ENCODE measurements at places on chromosomes 16 and 17.

- DNase-seq = no peak
Observed at GRCh38 chr17:40694584-40694983, 9.0 kb downstream of the KRT24 start.

- no peak for DNase-seq
Observed at GRCh38 chr17:71217769-71218168, 903.1 kb upstream of the SOX9 start.

DNA sequence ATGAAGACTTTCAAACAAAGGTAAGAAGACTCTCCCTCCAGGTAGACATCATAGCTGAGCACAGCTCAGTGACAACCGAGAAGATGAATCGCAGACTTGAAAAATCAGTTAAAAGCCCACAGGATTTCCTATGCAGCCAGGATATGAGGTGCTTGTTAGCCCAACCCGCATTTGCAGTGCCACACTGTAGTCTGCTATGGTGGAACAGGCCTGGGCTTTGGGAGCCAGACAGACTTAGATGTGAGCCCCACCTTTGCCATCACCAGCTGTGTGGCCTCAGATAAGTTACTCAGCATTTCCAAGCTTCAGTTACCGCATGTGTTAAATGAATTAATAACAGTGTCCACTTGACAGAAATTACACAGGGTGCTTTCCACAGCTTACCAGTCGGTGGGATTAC, 204.4 kb upstream of the HS3ST3A1 start:
- DNase-seq = no peak

DNA sequence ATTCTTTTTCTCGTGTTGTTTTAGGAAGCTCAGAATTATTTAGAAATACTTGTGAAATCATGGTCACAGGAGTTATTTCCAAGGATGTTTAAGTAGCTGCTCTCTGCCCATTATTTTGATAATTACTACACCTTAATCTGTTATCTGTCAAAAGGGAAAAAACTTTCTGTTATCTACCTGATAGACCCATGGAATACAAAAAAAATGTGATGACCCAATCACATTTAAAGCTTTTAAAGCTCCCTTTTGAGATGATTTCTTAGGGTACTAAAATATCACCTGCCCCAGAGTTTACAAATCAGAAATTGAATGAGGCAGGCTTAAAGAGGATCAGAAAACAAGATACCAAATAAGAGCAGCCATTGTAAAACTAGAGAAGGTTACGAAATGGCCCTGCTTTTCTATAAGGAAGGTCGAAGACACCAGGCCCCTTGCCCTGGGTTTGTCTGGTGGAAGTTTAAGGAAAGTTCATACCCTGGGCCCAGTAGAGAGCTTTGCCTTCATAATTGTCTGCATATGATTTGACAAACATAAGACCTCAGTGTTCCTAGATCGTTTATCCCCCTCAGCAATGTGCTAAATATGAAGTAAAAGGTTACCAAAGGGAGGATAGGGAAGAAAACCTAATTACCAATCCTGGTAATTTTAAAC, 149.9 kb upstream of the TBX2 start:
- no peak for DNase-seq

- no peak for DNase-seq
Observed at GRCh38 chr17:31408586-31408985, 17.1 kb downstream of the RAB11FIP4 start.

Data from central memory CD4-positive, alpha-beta T cell (primary cell).